ENCODE measurements at places on chromosomes 1 and 21.
A peak's percentile ranks its signal among the peaks of the same experiment; 100 is the strongest.

DNA sequence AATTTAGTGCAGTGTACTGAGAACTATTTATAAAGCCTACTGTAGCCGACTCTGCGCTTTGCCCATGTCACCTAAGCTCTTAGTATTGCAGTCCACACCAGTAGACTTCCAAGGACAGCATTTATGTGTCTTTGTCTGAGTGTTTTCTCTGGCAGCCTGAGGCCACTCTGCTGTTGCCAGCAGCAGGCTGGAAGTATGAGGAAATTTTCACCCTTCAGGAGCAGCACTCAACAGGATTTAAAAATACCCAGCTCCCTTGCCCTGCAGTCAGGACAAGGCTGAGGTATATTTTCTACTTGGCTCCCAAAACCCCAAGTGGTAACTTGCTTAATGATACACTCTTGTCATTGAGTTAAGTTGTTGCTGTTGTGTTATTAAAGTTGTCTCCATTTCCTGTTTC is 230.1 kb downstream of the SRGAP2C start:
- no peak for DNase-seq

DNA sequence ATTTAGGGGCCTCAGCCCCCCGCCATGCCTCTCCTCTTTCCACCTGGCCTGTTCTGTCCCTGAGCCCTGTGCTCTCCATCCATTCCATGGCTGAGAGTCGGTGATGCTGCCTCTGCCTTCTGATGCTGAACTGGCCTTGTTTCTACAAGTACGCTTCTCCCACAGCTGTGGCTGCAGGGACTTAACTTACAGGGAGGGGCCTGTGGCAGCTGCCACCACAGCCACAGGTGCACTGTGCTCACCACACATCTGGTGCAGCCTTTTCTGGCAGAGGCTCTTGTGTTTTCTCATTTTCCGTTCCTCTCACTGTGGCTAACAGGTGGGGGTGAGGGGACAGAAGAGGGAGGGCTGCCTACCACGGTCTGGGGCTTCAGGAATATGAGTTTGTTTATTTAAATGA is 4.2 kb downstream of the FMO1 start:
- no peak for DNase-seq

DNA sequence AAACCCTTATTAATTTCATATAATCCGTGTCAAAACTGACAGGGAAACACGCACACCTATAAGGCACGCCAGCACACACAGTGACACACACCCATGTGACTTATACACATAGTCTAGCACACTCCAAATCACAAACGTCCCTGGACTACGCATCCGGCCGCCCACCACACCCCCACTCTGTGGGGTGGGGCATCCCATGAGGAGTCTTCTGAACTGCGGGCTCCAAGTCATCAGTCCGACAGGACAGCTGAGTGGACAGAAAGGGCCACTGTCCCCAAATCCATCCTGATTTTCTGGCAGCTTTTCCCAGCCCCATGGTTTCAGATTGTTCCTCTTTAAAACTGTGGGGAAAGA is 829 bp downstream of the PEA15 start:
- DNase-seq: peak; percentile 56

- DNase-seq: no peak
Measured at GRCh38 chr1:22547186-22547817, 16.0 kb upstream of the EPHA8 start.

- DNase-seq: no peak
Measured at GRCh38 chr21:41866274-41866809, 12.8 kb downstream of the PRDM15 start.

DNA sequence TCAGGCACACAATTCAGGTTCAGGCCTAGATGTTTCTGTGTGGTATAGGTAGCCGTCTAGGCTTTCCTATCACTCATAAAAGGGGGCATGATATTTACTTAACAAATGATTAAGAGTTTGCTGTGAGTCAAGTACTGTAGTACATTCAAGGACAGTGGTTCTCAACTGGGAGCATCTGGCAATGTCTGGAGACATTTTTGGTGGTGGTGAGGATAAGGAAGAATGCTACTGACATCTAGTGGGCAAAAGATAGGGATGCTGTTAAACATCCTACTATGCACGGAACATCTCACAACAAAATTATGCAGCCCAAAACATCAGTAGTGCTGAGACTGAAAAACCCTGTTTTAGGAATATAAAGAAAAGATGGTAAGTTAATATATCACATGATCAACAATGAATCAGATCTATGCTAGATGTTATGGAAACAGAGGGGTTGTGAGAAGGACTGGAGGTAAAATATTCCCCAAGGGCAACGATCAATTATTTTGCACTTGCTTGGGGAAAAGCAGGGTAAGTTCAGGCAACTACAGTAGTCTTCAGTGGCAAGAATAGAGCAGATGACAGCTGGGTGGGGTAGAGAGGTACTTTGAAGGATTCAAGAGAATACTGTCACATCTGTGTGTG is 4.9 kb downstream of the DNTTIP2 start:
- DNase-seq: no peak

- DNase-seq: no peak
Measured at GRCh38 chr1:91440847-91441246, 36.2 kb upstream of the HFM1 start.

- no peak for DNase-seq
Measured at GRCh38 chr1:193767886-193768285, 581.5 kb upstream of the B3GALT2 start.

DNA sequence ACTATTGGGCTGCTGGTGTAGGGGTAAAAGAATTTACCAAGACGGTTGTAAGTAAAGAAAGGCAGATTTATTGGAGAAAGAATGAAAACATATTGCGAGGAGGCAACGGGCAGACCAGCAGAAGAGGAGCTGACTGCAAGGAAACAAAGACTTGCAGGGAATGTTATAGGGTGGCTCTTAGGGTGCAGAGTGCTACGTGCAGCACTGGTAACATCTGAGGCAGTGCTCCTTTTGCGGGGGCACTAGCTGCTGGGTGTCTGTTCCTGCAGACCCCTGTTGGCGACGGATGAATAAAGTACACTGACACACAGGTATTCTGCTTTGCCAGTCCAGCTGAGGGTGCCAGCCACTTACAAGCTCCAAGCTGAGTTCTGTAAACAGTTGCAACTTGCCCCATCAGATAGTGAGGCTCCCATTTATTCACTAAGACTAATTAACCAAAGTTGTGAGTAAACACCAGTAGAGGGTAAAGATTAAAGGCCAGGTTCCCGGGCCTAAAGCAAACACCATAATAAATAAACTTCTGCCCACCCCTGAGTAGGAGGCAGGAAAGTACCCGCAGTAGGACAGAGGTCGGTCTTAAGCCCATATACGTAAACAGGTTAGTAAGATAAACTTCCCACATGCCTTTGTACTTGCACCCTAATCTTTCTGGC is 140.2 kb upstream of the KCNK1 start:
- DNase-seq: no peak

All from astrocyte (in vitro differentiated cells and primary cell).